ENCODE measurements at places on chromosomes 12 and 14.

DNA sequence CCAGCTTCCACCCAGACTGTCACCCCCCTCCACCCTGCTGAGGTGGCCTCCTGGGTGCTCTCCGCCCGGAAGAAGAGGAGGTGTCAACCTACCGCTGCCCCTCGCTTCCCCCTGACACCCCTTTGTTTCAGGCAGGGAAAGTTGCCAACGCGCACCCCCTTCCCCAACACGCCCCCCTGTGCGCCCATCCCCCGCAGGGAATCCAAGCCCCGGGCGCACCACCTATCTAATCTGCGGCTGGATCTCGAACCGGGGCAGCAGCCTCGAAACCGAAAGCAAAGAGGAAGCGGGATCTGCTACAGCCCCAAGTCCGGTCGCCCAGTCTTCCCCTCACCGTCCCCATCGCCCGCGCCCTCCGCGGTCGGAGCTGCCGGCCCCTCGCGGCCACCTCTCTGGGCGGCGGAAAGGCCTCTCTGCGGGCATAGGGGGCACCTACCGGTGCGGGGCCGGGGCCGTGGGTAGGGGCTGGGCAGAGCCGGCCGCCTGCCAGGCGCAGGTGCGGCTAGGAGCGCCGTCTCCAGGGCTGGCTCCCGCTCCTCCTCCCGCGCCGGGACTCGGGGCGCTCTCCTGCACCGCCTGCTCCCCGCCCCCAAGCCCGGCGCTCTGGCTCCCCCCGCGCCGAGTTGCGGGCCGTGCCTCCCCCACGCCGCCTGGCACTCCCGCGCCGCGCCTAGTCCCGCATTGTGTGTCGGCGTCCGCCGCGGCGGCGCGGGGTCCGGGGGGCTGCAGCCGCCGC is 18.3 kb upstream of the PLEKHH1 start:
- DNase-seq = peak; percentile 25

DNA sequence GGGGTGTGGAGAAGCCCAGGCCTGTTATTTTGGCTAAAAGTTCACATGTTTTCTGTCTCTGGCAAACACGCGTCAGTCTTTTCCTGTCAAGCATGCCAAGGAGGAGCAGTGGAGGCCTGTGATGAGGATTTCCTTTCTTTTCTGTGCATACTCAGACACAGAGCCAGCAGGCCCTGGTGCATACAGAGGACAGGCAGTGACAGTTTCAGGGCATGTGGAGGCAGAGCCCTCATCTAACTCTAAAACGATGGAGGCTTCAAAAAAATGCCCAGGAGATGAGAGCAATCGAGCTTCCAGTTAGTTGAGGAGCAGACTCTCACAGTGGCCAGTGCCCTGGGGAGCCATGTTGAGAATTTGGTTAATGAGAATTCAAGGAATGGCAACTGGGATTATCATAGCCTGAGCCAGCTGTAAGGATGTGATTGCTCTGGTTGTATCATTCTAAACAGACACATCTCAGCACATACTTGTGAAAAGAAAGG is 66.5 kb downstream of the TRAFD1 start:
- no peak for DNase-seq

- DNase-seq = no peak
Measured at GRCh38 chr14:56002876-56003625, 115.2 kb upstream of the PELI2 start.

DNA sequence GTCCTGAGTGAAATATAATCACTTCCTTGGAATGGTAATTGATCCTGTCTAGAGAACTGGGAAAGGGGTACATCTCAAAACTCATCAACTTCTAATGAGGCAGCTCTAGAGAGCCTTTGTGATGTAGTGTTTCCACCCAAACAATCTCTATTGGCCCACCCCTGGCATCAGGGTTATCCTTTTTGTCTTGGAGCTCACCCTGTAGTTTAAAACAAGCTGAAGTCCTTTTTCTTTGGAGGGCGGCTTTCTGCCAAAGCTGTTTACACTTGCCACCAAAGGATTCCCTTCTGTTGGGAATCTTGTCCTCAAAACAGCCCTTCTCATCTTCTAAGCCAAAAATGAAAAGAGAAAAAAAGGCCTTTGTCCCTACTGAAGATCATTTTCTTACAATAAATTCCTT is 60.6 kb upstream of the GTF2A1 start:
- no peak for DNase-seq

GRCh38 chr14:52190337-52190931 is 77.1 kb upstream of the PTGDR start:
- DNase-seq = no peak

- DNase-seq = no peak
Measured at GRCh38 chr12:121494093-121494787, 86.6 kb downstream of the KDM2B start.

- DNase-seq = peak; percentile 41
Measured at GRCh38 chr14:68306934-68307789, 485.7 kb downstream of the ZFP36L1 start.

DNA sequence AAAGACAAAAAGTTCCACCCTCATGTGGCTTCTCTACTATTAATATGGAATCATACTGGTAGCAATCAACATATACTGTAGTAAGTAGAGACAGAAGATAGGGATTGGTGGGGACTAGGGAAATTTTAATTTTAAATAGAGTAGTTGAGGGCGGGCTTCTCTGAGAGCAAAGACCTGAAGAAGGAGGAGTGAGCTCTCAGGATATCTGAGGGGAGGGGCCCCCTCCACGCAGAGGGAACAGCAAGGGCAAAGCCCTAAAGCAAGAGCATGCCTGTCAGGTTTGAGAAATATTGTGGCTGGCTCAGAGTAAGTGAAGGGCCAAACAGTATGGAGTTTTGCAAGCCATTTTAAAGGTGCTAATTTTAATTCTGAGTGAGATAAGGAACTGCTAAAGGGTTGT is 64.3 kb downstream of the PCNX1 start:
- no peak for DNase-seq

- no peak for DNase-seq
Measured at GRCh38 chr12:57727758-57728395, 10.7 kb downstream of the AGAP2 start.

DNA sequence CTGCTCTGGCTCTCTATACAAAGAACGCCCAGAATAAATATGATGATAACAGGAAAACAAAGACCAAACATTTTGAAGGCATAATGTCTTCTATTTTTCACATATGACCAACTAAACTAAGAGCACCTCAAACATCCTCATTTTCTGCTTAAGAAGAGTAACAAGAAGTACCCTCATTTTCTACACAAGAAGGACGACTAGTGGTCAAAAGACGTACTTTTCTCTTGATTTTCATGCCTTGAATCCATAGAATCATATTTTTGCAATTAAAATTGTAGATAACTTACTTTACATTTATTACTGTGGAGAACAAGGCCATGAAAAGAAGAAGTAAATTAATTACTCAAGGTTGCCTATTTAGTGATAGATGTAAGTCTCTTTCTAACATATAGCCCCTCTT is 358.6 kb downstream of the DUSP6 start:
- peak; percentile 64 for DNase-seq

GRCh38 chr12:45535610-45536180 is 193.8 kb upstream of the ARID2 start:
- no peak for DNase-seq

- DNase-seq = no peak
Measured at GRCh38 chr12:4434706-4435425, 10.7 kb downstream of the FGF6 start.

GRCh38 chr14:93859957-93860356 is 67.2 kb upstream of the FAM181A start:
- DNase-seq = peak; percentile 13

DNA sequence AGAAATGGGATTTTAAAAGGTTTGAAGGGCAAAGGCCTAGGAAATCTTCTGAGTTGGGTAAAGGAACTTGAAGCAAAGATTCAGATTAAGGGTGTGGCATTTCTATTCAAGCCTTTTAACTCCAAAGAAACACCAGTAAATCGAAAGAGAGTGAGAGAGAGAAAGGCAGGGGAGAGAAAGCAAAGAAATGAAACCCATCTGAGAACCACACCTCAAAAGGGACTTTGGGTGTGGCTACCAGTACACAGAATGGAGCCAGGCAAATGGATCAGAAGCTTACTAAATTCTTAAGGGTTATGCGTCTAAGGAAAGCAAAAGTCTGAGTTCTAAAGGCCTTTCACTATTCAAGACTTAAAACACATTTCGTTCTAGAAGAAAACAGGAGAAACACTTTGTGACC is 277.4 kb downstream of the BCL11B start:
- DNase-seq = no peak

- DNase-seq = no peak
Measured at GRCh38 chr12:125983784-125984500, 918.7 kb downstream of the AACS start.

DNA sequence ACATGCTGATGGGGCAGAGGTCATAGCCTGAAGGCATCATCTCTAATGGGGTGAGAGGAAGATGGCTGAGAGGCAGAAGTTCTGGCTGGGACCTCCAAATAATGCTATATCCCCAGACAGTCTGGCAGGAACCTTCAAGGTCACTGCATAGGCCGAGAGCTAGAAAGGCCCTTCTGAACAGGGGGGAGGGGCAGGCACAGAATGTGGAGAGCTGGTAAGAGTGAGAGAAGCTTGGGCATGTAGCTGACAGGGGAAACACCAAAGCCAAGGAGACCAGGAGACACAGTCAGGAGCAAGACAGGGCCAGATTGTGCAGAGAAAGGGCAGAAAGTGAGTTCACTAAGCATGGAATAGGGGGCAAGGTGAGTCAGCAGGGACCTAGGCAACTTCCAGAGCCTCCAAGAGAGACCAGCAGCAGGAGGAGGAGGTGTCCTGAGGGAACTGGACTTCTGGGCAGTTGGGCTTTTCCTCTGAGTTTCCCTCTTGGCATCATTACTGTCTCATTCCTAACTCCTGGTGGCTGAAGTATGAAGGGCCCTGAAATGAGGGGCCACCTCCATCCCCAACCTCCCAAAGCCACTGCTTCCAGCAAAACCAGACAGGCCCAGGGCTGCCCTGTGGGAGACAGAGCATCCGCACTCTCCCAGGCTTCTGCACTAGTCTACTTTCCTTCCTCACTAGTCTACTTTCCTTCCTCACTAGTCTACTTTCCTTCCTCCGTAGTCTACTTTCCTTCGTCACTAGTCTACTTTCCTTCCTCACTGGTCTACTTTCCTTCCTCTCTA is 17.1 kb downstream of the ANO2 start:
- DNase-seq = no peak

DNA sequence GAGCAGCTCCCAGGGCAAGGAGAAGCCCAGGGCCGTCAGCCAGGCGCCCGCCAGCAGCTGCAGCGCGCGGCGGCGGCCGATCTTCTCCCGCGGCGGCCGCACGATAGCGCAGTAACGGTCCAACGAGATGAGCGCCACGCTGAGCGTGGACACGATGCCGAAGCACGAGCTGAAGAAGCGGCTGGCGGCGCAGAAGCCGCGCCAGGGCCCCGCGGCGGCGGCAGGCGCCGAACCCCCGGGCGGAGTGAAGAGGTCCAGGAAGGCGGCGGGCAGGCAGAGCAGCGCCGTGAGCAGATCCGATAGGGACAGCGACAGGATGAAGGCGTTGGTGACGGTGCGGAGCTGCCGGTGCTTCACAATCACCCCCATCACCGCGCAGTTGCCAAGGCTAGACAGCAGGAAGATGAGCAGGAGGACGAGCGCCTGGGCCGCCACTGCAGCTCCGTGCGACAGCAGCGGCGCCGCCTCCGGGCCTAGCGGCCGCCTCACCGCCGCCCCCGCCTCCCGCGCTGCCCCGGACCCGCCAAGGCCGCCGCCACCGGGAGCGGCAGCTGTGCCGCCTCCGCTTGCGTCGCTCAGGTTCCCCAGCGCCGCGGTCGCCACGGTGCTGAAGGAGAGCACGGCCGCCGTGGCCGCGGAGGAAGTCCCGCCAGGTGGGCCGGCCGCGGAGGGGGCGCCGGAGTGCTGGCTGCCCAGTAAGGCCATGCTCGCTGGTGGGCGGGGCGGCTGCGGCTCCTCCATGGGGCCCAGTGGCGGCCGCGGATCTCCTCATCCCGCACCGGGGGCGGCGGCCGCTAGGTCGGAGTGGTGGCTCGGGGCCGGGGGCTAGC is 479 bp downstream of the GPR135 start:
- DNase-seq = no peak

DNA sequence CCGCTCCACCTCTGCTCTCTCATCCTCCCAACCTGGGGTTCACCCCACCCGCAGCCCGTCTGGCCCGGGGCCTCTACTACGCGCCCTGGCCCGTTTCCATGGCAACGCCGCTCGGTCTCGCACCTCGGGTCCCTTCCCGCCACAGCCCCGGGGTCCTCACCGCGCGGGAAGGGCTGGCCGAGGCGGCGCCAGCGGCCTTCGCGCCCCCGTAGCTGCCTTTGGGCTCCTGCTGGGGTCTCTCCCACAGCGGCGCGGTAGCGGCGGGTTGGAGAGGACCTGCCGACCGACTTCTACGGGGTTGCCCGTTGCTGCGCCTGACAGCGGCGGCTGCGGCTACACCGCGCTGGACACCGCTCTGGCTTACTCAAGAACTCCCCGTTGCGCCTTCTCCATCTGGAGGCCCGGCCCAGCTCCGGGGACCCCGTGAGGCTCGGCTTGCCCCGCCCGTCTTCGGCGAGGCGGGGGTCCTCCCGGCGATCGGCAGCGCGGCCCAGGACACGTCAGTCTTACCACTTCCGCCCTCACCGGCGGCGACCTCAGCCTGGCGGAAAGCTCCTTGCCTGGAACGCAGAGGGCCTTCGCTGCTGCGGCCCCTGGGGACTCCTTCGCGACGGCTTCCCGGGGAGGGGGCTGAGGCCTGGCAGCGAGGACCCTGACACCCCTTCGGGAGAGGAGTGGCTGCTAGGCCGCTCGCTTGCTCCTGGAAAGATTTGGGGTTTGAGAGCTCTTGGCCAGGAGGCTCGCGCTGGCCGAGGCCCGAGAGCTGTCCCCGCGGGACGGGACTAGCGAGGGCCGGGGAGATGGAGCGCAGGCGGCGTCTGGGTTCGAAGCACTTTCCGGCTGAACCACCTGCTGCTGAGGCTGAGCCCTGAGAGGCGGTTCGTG is at the start of gene TM9SF1:
Gene TM9SF1, minus strand, starts transcription at position 256 of the 885 bp plus-strand sequence. CDS start 422 bp downstream, outside the sequence.
- peak; percentile 85 for DNase-seq

GRCh38 chr12:124443931-124444712 is 123.3 kb downstream of the NCOR2 start:
- DNase-seq = peak; percentile 72

GRCh38 chr12:6950811-6951540 is at the start of gene PTPN6:
TSS of gene PTPN6 (plus strand) at chr12:6951356. CDS start at chr12:6951513, 157 bp downstream.
- no peak for DNase-seq

Measured in H4 (cell line).